ENCODE measurements at places on chromosomes 3 and 15. TPM values are rescaled to one million over a fixed set of nuclear protein-coding genes. Genes with fewer than 3 reads are reported as not detected.

The GBE1 gene
- total RNA-seq = 169 TPM

- no peak for DNase-seq
Observed at GRCh38 chr3:113638910-113639309, 57.5 kb downstream of the USF3 start.

- no peak for DNase-seq
Observed at GRCh38 chr3:134937256-134938028, 142.4 kb downstream of the EPHB1 start.

DNA sequence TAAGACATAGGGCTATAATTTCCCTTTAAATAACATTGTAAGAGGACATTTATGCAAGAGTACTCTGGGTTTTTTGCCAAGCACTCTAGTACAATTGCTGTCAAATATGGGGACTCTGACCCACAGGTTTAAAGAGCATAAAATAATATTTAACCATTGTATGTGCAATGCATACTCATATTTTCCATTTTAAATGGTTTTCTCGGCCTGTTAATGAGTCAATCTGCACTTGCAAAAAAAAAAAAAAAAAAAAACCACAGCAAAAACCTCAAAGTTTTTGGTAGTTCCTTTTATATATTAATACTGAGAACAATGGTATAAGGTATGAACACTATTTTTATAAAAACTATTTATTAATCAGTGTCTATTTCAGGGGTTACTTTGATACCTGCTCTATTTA, 304.0 kb upstream of the CBLB start:
- DNase-seq = no peak

- no peak for DNase-seq
Observed at GRCh38 chr15:75366163-75366562, 2.2 kb downstream of the MAN2C1 start.

DNA sequence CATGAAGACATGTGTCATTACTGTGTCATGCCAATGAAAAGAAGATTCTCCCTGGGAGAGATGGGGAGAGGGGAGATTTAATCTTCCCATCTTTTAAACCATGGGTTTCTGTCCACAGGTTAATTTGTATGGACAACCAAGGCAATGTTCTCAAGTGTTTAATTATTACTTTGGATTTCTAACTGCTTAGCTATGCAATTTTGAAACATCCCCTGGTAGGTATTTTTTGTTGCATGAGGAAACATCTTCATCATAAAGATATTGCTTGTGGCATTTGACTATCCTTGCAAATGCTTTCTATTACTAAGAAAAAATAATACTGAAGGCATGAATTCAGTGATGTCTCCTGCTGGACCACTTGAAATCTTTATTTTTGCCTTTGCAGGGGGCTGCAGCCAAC, 326.6 kb upstream of the TPM1 start:
- no peak for DNase-seq

- no peak for DNase-seq
Observed at GRCh38 chr15:62474771-62475124, 309.7 kb upstream of the C2CD4B start.

The EFHB gene
- total RNA-seq = under 0.01 TPM
